ENCODE measurements at places on chromosomes 2 and 18. TPM values are rescaled to one million over a fixed set of nuclear protein-coding genes. Genes with fewer than 3 reads are reported as not detected.

GRCh38 chr2:207251573-207252192 is 85.9 kb upstream of the KLF7 start:
- no peak overlapping the region for H3K4me3 ChIP-seq
- H3K36me3 ChIP-seq = no peaks in the 10 kb centered on the region
- H3K27me3 ChIP-seq = peaks cover 6% of the 10 kb centered on the region
- H3K4me1 ChIP-seq = peaks cover 56% of the 10 kb centered on the region
- DNase-seq = no peak
- peak overlapping the region; percentile 28 for H3K27ac ChIP-seq

GRCh38 chr2:123513351-123513750 is 511.7 kb upstream of the CNTNAP5 start:
- H3K27me3 ChIP-seq = no peaks in the 10 kb centered on the region
- no peak overlapping the region for H3K27ac ChIP-seq
- no peak for DNase-seq
- H3K4me3 ChIP-seq = no peak overlapping the region
- no peaks in the 10 kb centered on the region for H3K36me3 ChIP-seq
- no peaks in the 10 kb centered on the region for H3K4me1 ChIP-seq

GRCh38 chr2:74010087-74010541 is 25.4 kb downstream of the TET3 start:
- H3K36me3 ChIP-seq = peaks cover 3% of the 10 kb centered on the region
- no peak for DNase-seq
- no peaks in the 10 kb centered on the region for H3K27me3 ChIP-seq

DNA sequence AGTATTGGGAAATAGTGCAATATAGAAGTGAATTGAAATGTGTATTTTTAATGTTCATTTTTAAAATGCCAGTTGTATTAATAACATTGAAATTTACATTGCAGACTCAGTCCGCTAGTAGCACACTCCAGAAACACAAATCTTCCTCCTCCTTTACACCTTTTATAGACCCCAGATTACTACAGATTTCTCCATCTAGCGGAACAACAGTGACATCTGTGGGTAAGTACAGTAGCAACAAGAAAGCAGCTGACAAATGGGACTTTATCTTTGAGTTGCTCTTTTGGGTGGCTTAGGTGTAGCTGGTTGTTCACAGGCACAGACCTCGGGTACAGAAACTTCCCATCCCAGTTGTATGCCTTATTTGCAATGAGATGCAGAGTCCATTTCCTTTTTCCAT is 118.2 kb upstream of the IL1R2 start:
- peaks cover 80% of the 10 kb centered on the region for H3K36me3 ChIP-seq
- no peak overlapping the region for H3K27ac ChIP-seq
- DNase-seq = no peak
- H3K27me3 ChIP-seq = no peaks in the 10 kb centered on the region

DNA sequence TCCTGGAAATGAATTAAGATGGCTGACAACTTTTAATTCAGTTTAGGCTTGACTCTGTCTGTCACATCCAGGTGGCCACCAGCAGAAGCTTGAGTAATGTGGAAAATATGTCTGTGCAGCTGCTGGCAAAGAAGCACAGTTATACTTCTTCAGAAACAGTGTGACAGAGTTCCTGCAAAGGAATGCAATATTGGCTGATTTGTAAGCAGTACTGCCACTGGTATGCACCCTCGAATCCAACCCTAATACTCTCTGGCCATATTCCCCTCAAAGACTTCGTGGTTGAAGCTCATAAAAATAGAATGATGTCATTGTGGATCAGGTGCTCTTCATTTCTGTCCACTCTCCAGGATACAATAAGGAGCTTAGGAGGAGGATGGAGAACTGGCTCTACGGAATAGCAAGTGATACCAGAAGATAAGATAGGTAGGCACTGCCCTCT is 86.2 kb downstream of the METTL8 start:
- peaks cover 10% of the 10 kb centered on the region for H3K4me1 ChIP-seq
- no peak for DNase-seq
- no peaks in the 10 kb centered on the region for H3K36me3 ChIP-seq
- H3K4me3 ChIP-seq = no peak overlapping the region
- H3K27ac ChIP-seq = no peak overlapping the region

ALLC gene
- not detected for total RNA-seq
